ENCODE measurements at places on chromosomes 5 and 9. TPM values are rescaled to one million over a fixed set of nuclear protein-coding genes. Genes with fewer than 3 reads are reported as not detected.

DNA sequence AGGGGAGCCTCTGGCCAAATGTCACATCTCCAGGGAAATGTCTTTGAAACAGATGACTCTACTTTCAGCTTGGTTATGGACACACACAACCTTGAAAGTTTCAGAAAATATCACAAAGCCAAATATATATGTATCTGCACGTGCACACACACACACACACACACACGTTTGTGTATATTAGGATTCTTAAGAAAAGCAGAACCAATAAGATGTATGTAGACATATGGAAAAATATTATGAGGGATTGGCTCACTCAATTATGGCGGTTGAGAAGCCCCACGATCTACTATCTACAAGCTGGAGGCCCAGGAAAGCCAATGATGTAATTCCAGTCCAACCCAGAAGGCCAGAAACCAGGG, 194.9 kb downstream of the PALM2AKAP2 start:
- DNase-seq: no peak

DNA sequence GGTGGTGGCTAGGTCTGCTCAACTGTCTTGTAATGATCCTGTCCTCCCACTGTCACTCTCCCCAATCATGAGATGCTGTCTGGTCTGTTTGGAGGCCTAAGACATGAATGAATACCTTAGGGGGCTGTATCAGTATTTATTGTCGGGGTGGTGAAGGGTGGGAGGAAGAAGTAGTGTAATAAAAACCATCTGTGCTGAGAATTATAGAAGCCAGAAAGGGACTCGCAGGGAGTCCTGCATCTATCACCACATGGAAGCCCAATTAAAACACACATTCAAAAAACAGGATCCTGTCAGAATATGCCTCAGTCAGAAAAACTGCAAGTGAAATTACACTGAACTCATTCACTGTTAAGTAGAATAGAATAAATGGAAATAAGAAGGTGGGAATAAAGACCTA, 1134.3 kb upstream of the C9orf72 start:
- DNase-seq: no peak

DNA sequence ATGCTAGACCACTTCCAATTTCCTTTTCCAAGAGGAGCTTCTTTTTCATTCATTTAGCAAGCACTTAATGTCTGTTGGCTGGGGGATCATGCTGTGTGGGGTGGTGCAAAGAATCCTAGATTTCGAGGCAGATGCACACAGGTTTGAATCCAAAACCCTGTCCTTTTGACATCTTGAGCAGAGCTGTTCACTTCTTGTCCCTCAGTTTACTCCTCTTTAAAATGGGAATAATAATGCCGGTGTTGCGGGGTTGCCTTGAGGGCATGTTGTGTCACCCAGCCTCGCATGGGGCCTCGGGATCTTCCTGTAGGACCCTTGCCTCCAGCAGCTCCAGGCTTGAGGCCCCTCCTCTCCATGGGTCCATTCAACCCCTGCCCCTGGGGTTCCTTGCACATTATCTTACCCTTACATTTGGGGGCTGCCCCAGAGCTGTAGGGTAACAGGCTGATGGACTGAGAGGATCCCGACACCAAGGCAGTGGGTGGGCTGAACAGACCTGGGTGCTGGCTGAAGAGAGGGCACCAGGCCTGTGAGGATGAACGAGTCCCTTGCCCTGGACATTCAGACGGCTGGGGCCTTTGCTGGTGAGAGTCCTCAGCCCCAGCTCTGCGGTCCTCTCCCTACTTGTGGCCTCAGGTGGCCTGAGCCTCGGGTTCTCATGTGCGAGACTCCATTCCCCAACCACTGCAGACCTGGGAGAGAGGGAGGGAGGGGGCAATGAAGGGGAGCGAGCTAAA, 145.8 kb downstream of the BARX1 start:
- DNase-seq: no peak

Gene UNC13B
- total RNA-seq: 11.9 TPM

Gene ARID3C
- 0.11 TPM for total RNA-seq

Gene MYOT
- not detected for total RNA-seq
